ENCODE measurements at places on chromosomes 4 and X. TPM values are rescaled to one million over a fixed set of nuclear protein-coding genes. Genes with fewer than 3 reads are reported as not detected.

GRCh38 chr4:242121-242848, 63.0 kb downstream of the ZNF732 start:
- peak; percentile 52 for DNase-seq

DNA sequence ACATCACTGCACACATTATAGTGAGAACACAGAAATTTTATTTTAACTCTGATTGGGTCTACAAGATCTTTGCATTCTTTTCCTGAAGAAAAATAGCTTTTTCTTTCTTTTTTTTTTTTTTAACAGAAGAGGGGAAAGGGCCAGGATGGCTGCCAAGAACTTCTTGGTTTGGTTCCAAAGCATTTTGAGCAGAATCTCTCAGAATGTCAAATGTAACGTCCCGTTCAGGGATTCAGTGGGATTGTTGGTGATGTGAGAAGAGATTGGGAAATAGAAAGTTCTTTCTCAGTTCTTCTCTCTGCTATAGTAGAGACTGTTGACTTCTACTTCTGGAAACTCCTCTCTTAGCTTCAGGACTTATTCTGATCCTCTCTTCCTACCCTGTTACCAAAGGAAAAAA, 70.9 kb upstream of the CBR4 start:
- no peak for DNase-seq

DNA sequence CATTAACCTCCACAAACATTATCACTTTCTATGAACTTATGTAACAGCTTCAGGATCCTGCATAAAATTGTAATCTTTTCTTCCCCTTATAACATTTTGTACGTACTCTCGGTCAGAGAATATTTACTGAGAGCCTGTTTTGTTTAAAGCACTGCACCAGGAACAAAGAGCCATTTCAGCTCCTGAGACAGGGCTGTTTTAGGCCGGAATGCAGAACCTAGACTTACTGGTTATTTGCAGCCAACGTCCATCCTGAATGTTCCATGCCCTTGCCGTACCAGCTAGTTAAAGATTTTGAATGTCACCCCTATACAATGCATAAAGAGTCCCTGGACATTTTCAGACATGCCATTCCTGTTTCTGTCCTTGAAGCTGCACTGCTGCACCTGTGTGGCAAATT, 248.8 kb downstream of the PCDH7 start:
- DNase-seq: no peak

- no peak for DNase-seq
Observed at GRCh38 chr4:127045861-127046260, 586.9 kb upstream of the INTU start.

GRCh38 chr4:112082954-112083586, 62.2 kb upstream of the FAM241A start:
- DNase-seq: no peak

- DNase-seq: no peak
Observed at GRCh38 chr4:145882604-145883003, 56.0 kb downstream of the ZNF827 start.

GRCh38 chr4:100557306-100557705, 39.5 kb upstream of the EMCN start:
- no peak for DNase-seq

DNA sequence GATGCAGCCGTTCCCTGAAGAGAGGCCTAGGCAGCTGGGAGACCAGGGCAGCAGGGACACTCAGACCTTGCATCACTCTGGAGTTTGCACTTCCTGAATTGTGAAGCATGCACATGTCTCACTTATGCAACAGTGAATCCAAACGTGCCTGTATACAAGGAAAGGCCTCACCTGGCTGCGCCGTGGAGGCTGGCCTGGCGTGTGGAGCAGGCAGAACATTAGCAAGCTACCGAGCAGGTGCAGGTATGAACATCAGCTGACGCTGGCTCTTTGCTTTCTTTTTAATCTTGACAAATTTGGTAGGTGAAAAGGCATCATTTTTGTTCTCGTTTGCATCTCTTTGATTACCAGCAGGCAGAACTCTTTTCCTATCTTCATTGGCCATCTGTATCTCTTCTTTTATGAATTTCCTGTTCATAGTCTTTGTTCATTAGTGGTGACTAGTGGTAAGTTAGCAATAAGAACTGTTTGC, 37.1 kb upstream of the IRAK1 start:
- DNase-seq: no peak

DNA sequence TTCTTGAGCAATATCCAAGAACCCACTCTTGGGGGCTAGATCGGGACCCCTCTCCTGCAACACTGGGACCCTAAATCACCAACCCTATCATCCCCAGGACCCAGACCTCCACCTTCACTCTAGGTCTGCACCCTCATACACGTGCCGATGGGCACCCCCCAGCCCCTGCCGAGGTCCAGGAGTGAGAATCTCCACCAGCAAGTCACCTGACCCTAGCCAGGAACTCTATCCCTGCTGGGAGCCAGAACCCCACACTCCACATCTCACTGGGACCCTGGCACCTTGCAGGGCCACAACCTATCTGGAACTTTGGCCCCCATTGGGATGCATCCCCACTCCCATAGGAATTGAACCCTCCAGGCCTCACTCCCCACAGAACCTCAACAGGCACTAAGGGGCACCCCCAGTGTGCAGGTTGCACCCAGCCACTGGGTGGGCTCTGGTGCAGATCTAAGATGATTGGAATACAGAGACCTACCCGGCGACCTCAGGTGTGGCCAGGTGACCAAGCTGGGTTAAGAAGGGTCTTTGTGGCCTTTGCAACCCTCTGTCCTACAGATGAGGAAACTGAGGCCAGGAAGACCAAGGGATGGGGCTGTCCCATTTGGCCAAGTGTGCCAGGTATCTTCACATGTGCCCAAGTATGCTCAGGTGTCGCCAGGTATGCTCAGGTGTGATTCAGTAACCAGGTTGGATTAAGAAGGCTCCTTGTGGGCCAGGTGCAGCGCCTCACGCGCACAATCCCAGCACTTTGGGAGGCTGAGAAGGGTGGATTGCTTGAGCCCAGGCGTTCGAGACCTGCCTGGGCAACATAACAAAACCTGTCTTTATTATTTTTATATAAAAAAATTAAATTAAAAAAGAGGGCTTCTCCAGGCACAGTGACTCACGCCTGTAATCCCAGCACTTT, 3.1 kb upstream of the DHRSX start:
- no peak for DNase-seq

GRCh38 chr4:184309241-184310170, 91.8 kb upstream of the ENPP6 start:
- DNase-seq: peak; percentile 43

GRCh38 chr4:168240821-168241220, 77.7 kb downstream of the DDX60 start:
- DNase-seq: no peak

GRCh38 chr4:141541851-141542250, 94.5 kb upstream of the IL15 start:
- DNase-seq: no peak

GRCh38 chr4:87405211-87405820, 14.3 kb upstream of the HSD17B11 start:
- DNase-seq: no peak

Gene VCX2
- not detected for total RNA-seq

Gene UBL4A
- total RNA-seq: 51.5 TPM

Gene SPACA5
- total RNA-seq: not detected

Gene GPR119
- total RNA-seq: not detected

Gene GABRB1
- not detected for total RNA-seq

Gene MAGEB10
- not detected for total RNA-seq

Gene HSFX3
- total RNA-seq: not detected
